ENCODE measurements at places on chromosomes 13 and 19. TPM values are rescaled to one million over a fixed set of nuclear protein-coding genes. Genes with fewer than 3 reads are reported as not detected.

CCDC61 gene
- total RNA-seq = 16.5 TPM

ZNF534 gene
- total RNA-seq = not detected

MUC16 gene
- total RNA-seq = not detected

PRR19 gene
- 2.5 TPM for total RNA-seq

DNA sequence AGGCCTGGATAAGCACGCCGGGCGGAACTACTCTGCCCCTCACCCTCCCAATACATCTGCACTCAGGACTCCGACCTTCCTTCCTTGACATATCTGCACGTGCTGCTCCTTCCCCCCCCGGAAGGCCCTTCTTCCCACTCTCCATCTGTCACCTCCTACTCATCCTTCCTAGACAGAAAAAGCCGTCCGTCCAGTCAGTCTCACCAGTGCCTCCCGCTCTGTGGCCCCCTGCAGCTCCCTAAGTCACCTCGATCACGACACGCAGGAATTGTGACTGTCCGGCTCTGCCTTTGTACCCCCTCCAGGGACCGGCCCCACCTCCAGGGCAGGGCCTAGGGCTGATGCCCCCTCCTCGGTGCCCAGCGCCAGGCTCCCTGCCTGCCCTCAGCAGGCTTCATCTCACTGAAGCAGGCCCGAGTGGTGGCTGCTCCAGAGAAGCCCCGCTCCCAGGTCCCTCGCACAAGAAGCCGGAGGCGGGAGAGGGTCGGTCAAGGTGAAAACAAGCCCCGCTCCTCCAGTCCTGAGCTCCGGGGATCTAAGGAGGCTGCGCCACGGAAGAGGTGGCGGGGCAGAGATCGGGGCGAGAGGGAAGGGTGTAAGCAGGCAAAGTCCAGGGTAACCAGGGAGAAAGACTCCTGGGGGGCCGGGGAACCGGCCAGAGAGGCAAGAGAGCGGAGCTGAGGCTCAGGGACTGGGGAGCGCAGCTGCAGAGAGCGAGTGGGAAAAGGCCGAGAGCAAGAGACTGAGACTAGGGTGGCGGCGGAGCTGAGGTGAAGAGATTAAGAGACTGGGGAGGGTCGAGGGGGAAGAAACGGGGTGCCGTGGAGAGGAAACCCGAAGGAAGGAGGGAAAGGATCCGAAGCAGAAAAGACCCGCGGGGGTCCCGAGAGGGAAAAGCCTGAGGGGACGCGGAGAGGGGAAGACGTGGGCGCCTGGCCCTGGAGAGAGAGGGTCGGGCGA, 1.1 kb downstream of the PPP6R1 start:
- DNase-seq = no peak

GRCh38 chr13:31263346-31263745, 63.6 kb downstream of the B3GLCT start:
- no peak for DNase-seq

GRCh38 chr13:43363156-43363953, 340.0 kb downstream of the DNAJC15 start:
- peak; percentile 40 for DNase-seq

GRCh38 chr19:50500060-50500752, 10.8 kb downstream of the JOSD2 start:
- DNase-seq = no peak

- DNase-seq = peak; percentile 26
Observed at GRCh38 chr19:40370997-40371801, 18.8 kb downstream of the HIPK4 start.

- no peak for DNase-seq
Observed at GRCh38 chr19:11180346-11180745, 17.0 kb downstream of the KANK2 start.

GRCh38 chr13:110125157-110125556, 181.8 kb downstream of the COL4A1 start:
- DNase-seq = no peak

Data from A673 (cell line).